ENCODE measurements at places on chromosomes 5 and 9.

DNA sequence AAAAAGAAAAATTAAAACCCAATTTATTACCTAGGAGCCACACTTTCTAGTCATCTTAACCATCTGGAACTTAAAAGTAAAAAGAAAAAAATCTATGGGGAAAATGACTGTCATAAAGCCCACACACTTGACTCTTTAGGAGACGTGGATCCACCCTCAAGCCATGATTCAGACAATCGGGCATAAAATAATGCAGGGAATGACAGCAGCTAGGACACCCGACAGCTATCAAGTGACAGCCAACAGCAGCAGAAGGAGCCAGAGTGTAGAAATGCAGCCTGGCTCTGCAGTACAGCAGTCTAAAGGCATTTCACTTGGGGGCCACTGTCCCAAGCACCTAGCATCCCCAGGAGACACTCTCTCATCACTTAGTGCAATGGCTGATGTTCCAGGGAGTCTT is 226.9 kb downstream of the CAAP1 start:
- no peak for DNase-seq

GRCh38 chr5:131514316-131515283 is 120.4 kb downstream of the RAPGEF6 start:
- no peak for DNase-seq

GRCh38 chr5:151880324-151880723 is 44.3 kb downstream of the GLRA1 start:
- DNase-seq: no peak

DNA sequence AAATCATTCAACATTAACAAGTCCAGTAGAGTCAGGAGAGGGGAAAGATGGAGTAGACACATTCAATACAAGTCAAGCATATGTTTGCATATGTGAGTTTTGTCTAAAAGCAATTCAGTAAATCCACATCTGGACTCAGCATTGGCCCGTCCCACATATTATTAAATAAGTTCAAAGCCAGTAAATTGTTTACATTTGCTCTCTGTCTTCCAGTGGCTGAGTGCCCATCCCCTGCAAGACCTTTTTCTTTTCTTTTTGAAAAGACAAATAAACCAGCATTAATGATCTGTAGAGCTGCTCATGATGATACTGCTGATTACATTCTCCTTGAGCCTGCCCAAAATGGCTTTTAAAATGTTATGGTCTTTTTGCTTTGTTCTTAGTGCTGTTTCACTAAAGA is 71.1 kb downstream of the TNC start:
- no peak for DNase-seq

- DNase-seq: no peak
Measured at GRCh38 chr5:126987271-126987899, 43.0 kb downstream of the MARCHF3 start.

DNA sequence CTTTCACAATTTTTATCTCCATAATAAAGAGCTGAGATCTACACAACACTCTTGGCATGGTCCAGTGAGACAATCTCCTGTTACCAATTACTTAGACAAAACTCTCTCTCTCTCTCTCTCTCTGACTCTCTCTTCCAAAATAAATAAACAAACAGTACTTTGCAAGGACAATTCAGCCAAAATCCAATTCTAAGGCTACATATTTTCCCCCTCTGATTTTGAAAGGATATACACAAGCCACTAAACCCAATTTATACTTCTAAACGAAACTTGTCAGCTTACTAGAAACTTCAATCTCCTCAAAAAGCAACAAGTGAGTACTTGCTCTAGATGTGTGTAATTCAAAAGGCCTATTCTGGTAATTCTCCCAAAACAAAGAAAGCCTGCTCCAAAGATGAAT is 26.3 kb upstream of the TNPO1 start:
- DNase-seq: no peak

DNA sequence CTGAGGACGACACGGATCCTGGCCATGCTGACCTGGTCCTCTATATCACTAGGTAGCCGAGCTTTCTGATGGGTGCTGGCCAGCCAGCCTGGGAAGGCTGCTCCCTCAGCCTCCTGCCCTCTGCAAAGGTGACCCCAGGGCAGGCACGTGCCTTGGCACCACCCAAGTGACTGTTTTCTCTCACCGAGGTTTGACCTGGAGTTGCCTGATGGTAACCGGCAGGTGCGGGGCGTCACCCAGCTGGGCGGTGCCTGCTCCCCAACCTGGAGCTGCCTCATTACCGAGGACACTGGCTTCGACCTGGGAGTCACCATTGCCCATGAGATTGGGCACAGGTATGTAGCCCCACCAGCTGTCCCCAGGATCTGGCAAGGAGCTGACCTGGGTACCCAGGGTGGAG is 3.8 kb downstream of the ADAMTS13 start:
- DNase-seq: no peak

DNA sequence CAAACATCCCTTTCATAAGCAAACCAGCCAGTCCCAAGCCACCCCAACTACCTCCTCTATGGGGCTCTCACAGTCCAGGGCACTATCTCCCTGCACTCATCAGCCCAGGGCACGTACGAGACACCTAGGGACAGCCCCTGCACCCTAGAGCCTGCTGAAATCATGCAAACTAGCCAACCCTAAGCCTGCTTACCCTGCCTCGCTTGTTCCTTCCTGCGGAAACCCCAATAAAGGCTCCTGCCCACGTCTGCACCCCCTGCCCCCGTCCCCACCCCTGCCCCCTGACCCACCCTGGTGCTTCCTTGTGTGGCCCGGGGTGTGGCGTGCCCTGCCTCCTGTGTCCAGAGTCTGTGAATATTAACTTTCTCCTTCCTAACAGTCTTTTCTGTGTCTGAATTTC is 135.9 kb downstream of the GADD45G start:
- DNase-seq: peak; percentile 19

GRCh38 chr9:70259512-70259802 is 679 bp downstream of the SMC5 start:
- no peak for DNase-seq

DNA sequence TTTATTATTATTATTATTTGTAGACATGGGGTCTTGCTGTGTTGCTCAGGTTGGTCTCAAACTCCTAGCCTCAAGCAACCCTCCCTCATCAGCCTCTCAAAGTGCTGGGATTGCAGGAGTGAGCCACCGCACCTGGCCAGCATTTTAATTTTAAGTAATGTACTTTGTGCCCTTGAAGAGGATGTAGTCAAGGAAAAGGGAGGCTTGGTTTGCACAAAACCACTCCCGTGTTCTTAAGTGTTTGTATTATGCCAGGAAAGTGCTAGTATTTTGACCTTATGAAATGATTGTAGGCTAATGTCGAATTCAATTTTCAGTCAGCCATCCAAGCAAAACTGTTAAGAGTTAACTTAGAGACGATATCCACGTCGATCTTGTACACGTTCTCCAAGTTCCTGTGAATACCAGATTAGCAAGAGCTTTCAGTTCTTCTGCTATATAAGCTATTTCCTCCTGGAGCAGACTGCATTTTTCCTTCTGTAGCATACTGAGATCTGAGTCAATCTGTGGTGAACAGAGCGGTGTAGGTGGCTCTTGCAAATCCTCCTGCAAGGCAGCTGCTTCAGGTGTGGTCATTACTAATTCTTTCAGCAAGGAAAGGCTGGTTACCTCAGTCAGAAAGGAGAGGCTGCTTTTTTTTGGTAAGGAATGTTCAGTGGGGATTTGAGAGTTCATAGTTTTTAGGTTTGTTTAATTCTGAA is 23.7 kb downstream of the CCDC171 start:
- no peak for DNase-seq

DNA sequence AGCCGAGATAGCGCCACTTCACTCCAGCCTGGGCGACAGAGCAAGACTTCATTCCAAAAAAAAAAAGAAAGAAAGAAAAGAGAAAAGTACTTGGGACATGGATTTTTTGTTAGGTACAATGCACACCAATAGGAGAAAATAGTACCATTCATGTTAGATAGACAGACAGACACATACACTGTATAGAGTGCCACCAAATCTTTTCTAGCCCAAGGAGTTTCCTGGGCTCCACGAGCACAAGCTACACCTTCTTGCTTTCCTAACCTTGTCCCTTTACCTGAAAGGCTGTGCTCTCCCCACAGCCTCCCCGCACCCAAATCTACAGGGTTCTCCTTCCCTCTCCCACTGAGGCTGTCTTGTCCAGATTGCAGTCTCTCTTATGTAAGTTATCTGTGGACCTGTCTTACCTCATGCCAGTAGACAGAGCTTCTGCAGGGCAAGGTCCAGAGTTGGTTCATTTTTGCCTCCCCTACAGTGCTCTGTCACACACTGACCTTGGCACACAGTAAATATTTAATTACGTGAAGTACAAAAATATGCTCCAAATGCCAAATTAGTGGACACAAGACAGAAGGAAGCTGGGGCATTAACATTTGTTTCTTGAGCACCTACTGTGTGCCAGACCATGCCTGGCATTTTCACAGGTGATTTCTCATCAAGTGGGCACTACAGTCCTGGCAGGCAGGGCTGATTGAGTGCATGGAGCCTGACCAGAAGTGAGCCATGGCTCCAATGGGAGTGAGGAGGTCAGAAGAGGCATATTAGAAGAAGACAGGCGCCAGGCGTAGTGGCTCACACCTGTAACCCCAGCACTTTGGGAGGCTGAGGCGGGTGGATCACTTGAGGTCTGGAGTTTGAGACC is 5.9 kb downstream of the ALAD start:
- DNase-seq: no peak
